Stimulated activated CD4-positive, alpha-beta T cell treated with anti-CD3 and anti-CD28 coated beads, Interleukin-15, amount 100 ng/mL, for 48 hours (primary cell): ENCODE measurements at places on chromosomes 5 and 9.

GRCh38 chr9:119003882-119004617, 365.2 kb downstream of the BRINP1 start:
- no peak for DNase-seq

GRCh38 chr9:91572811-91573210, 149.2 kb upstream of the NFIL3 start:
- DNase-seq = no peak

- DNase-seq = no peak
These were observed 640 bp upstream of the DPM2 start for GRCh38 chr9:127938298-127938690.

DNA sequence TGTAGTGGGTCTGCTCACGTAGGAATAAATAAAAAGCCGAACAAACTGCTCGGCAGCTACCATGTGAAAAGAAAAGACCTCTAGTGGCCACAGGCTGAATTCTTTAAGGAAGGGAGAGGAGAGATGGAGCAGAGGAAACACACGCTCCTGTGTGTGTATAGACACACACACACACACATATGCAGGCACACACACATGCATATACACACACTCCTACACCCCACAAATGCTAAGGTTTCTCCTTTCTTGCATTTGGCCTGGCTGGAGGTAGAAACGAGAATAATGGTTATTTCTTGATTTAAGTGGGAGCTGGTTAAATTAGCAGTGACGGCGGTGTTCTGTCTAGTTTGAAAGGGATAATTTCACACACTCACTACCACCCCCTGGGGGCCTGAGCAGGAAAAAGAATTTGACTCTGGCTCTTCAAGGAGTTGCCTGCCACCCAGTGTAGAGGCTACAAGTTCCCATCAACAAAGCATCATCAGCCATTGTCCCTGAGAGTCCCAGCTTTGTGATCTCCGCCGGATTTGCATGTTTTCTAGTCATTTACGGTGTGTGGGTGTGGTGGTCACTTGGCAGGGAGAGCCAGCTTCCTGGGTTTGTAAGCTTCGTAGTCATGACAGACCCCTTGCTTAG, at the start of gene INSYN2B:
TSS of gene INSYN2B (minus strand) at position 78 of the 636 bp plus-strand sequence. CDS start 96,597 bp downstream, outside the sequence.
- DNase-seq = peak; percentile 7

GRCh38 chr9:95595721-95596295, 79.0 kb upstream of the PTCH1 start:
- DNase-seq = no peak

- no peak for DNase-seq
These were observed 75.1 kb upstream of the SPRY4 start for GRCh38 chr5:142399891-142400290.

DNA sequence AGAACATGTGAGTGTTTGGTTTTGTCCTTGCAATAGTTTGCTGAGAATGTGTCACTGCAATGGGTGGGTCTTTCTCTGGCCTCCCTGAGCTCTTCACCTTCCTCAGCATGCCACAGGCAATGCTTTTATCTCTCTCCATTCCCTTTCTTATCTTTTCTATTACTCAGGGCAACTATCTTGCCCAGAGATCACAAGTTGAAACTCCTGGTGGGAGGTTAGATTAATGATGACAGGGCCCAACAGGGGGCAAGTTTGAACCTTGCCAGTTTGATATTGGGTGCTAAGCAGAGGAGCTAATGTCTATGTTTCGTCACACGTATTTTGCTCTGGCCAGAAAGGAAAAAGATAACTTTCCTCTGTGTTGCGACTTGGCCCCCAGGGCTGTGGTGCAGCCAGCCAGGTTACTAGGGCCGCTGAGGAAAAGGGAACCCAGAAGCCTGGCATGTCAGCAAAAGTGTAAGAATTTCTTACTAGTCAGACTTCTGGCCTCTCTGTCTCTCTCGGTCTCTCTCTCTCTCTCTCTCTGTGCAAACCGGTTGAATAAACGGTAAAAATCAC, 299.3 kb upstream of the POU5F2 start:
- no peak for DNase-seq

GRCh38 chr5:97986069-97986468, 787.4 kb upstream of the RGMB start:
- no peak for DNase-seq

GRCh38 chr5:107389130-107389774, 281.5 kb downstream of the EFNA5 start:
- no peak for DNase-seq

- DNase-seq = no peak
These were observed 103.3 kb downstream of the EDIL3 start for GRCh38 chr5:84281383-84281782.

GRCh38 chr5:78399116-78399515, 38.7 kb downstream of the SCAMP1 start:
- DNase-seq = no peak

DNA sequence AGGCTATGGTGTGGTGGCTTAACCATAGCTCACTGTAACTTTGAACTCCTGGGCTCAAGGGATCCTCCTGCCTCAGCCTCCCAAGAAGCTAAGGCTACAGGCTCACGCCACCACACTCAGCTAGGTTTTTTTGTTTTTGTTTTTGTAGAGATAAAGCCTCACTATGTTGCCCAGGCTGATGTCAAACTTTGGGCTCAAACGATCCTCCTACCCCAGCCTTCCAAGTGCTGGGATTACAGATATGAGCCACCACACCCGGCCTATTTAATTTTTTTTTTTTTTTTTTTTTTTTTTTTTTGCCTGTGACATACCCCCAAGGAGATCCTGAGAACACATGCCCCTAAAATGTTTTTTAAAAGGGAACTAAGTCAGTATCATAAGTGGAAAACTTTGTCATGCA, 10.4 kb downstream of the FUBP3 start:
- DNase-seq = no peak

DNA sequence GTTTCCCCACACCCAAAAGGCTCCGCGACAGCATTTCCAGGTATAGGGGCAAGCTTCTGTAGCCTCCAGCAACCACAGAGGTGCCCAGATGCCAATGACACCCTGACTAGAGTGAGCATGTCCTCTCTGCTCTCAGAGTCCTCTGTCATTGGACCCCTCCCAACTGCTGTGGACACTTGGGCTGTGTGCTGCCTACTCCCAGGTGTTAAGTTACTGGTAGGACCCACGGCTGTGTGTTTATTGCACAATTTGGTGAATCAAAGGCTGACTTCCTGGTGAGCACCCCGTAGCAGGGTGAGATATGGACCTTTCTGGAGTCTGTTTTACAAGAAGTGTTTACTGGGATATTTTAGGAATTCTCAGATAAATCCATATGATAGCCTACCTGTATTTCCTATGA, 36.0 kb downstream of the SH3GL2 start:
- DNase-seq = no peak

DNA sequence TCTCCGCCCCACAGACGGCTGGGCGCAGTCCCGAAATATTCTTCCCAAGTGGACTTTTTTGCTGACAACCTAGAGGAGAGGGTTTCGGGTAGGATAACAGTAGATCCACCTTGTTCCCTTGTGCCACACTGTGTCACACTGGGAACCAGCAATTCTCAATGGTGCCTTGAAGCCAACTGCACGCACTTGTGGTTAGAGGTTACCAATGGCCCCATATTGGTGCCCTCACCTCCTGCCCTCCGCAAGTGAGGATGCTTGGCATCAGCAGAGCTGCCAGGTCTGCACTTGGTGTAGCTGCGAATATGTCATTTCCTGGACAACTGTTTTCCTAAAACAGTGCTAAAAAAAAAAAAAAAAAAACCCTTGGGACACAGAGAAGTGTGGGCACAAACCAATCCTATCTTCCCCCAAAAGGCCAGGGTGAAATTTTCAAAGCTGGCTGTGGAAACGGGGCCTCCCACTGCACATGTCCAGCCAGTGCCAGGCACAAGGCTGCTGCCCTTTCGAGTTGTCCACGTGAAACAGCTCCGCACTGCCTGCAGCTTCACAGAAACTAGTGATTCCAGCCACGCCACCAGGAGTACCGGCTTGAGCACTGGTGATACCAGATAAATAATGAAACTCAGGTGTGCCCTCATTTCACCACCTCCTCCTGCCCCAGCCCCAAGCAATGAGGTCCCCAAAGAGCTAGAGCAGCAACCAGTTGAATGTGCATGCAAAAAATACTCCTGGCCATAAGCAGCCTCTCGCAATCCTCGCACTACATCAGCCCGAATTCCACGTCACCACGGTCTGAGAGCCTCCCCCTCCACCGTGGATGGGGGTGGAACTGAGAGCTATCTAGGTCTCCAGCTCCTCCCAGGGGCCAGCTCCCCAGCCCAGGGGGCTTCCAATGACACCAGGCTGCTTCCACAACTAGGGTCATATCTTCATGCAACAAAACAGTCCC, 51.2 kb downstream of the USP20 start:
- DNase-seq = no peak

DNA sequence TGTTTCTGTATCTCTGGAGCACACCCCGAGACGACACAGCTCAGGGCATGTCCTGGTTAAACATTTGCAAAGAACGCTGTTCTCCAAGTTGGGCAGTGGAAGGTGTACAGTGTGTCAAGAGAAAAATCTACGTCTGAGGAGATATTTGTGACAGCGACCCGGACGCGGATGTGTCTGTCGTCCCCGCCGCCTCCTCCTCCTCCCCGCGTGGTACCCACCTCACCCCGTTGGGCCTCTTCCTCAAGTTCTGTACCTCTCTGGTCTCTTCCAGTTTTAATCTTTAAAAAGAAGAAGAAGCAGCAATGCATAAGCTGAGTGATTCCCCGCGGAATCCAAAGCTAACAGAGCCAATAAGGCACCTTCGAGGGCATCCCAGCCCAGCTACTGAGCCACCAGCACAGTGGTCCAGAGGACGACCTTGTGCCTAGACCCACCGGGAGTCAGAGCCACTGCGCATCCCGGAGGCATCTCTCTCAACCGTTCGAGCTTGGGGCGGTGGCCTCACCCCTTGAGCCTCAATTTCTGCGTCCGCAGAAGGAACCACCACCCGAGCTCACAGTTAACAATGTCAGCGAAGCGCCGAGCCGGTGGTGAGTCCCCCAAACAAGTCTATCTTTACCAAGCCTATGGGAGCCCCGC, 467 bp downstream of the C9orf78 start:
- DNase-seq = peak; percentile 22

GRCh38 chr5:11504065-11504885, 400.0 kb downstream of the CTNND2 start:
- DNase-seq = no peak

DNA sequence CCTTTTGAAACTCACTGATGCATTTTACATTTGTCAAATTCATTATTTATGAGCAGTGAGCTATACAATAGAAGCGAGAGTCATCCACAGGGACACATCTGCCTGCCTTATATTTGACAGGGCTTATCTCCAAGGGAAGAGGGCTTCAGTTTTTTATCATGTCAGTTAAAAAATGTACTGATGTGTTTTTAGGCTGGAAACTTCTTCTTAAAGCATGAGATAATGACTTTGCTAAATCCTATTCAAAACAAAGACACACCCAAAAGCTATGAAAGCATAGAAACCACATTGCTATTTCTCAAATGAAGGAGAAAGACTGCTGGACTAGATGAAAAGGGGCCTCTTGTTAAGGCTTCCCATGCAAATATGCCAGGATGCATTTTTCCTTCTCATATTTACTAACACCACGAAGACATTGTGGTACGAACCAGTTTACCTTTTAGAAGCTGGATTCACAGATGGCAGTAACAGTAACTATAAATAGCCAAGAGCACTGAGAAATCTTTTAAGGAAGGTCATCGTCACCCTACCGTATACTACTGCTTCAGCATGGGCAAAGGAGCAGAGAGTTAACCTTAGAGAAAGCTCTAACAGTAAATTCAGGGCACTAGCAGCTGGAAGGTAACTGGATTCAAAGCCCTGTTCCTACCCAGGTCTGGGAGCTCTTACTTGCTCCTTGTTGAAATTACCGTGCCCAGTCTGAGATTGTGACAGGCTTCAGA, 86.3 kb upstream of the IFNK start:
- DNase-seq = no peak

DNA sequence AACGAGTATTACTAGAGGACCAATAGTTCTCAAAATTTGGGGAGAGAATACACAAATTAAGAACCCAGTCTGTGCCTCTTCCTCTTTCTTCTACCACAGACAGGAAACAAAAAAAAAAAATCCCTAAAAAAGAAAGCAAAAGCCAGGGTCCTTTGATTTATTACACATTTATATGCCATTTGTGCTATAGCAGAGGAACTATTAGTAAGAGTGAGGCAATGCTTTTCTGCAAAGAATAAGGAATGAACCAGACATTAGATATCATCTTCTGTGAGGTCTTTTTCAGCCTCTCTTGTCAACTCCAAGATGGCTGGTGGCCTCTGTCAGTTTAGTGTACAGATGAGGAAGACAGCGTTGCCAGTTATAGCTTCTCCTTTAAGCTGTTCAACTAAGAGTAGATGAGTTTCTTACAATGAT, 127.6 kb downstream of the RFX3 start:
- no peak for DNase-seq

DNA sequence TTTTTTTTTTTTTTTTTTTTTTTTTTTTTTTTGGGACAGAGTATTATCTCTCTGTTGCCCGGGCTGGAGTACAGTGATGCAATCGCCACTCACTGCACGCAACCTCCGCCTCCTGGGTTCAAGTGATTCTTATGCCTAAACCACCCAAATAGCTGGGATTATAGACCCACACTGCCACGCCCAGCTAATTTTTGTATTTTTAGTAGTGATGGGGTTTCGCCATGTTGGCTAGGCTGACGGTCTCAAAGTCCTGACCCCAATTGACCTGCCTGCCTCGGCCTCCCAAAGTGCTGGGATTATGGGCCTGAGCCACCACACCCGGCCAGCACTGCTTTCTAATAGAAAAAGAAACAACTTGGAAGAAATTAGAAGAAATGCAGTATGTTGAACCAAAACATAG, 39.2 kb downstream of the TTC1 start:
- DNase-seq = no peak

GRCh38 chr5:180178531-180179441, 30.2 kb downstream of the RASGEF1C start:
- no peak for DNase-seq

DNA sequence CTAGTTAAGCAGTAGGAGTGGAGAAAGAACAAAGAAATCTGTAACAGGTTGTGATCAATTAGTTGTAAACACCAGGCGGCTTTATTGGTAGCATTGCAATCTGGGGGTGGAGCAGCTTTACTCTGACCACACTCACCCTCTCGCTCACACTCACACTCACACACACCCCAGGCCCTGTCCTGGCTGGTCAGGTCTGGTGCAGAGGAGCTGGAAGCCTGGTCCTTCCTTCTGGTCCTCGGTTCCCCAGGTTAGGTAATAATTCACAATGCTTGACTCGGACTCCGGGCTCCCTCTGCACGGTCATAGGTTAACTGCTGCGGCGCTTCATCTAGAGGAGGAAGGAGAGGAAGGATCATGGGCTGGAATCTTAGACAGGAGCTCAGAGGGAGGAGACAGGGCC, 1.6 kb downstream of the CCL19 start:
- DNase-seq = no peak

GRCh38 chr9:91417602-91418214, 5.9 kb downstream of the NFIL3 start:
- no peak for DNase-seq

DNA sequence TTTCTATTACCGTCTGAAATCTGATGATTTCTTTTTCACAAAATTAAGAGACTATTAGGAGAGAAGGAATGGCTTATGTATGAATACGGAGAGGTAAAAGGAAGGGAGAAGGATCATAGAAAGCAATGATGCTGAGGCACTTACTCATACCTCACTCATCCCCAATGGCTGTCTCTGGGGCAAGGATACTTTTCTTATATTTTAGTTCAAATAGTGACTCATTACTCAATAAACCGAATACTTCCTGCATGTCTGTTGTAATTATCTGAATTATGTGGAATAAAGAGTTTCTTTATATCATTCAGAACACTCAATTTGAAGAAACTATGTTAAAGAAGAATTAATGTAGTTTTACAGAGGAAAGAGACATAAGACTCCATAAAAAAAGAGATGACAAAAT, 284.5 kb upstream of the NUDT12 start:
- no peak for DNase-seq

GRCh38 chr5:74167206-74167929, 473.2 kb downstream of the ENC1 start:
- no peak for DNase-seq
